AG08396 (cell line): ENCODE measurements at places on chromosomes 2 and 18.

- DNase-seq, result no peak
These were observed 78.2 kb upstream of the CABLES1 start for GRCh38 chr18:23057096-23057495.

- no peak for DNase-seq
These were observed 66.7 kb upstream of the RTN4 start for GRCh38 chr2:55116966-55117365.

DNA sequence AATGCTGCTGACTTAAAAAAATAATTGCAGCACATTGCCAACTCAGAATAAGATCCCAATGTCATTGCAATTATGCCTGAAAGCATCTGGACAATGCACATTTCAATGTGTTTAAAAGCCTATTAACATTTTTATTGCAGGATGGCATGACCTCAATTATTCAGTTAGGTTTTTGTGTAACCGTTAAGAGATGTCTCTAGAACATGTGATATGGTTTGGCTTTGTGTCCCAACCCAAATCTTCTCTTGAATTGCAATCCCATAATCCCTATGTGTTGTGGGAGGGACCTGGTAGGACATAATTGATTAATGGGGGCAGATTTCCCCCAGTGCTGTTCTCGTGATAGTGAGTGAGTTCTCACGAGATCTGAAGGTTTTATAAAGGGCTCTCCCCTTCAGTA, 43.2 kb upstream of the ZC3H15 start:
- DNase-seq, result no peak

DNA sequence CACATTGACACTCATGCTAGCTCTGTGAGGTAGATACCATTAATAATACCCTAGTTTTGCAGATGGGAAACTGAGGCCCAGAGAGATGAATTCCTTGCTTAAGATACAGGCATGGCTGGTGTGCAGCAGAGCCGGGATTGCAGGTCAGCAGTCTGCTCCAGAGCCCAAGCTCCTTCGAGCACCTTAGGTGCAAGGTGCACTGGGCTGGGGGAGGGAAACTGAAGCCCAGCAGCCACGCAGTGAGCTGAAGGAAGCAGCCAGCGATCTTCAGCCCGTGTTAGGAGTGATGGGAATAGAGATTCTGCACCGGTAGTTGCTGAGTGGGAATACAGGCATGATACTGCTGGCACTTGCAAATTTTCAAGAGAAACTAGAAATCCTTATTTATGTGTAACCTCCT, 50.6 kb downstream of the TANC1 start:
- DNase-seq, result no peak

DNA sequence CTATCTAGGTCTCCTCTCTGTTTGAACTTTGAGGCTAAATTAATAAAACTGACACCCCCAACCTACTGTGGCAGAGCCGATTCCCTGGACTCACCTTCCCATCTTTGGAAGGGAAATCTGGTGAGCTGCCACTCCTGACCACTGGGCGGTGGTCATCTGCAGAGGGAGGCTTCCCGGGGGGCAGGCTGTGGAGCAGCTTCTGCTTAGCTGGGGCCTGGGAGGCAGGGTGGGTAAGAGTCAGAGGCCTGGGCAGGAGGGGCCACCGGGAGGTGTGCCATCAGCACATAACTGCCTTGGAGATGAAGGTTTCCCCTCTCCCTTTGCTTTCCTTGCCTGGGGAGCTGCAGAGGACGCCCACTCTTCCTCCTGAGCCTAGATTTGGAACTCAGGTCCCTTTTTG, 2.3 kb upstream of the NPPC start:
- DNase-seq, result peak; percentile 12

GRCh38 chr2:160420711-160421110, 72.9 kb downstream of the RBMS1 start:
- DNase-seq, result no peak

GRCh38 chr2:112474844-112475486, 7.0 kb upstream of the TTL start:
- DNase-seq, result peak; percentile 49

DNA sequence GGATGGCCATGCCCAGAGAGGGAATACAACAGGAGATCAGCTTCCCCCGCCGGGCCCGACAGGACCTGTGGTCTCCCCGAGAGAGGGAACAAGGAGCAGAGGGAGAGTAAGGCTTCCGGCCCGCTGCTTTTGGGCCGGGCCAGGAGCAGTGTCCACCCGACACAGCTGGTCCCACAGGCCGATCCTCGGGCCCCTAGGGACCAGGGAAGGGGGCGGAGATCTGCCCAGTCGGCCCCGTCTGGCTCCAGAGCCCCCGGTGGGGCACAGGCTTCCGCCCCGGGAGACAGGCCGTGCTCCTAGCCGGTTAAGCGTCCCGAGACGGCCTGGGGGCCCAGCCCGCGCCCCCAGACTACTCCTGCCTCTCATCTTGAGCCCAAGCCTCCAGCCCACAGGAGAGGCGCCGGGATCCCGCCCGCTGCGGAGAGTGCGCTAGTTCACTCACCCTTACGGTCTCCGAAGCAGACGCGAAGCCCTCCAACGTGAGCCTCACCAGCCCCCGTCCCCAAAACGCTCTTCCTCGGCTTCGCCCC, at the start of gene MCFD2:
Gene MCFD2 (minus strand): TSS at position 526 of the 530 bp plus-strand sequence. CDS start 6,635 bp downstream, outside the sequence.
- DNase-seq, result peak; percentile 50

- DNase-seq, result no peak
These were observed 54.7 kb downstream of the RTN4 start for GRCh38 chr2:54995553-54995952.

DNA sequence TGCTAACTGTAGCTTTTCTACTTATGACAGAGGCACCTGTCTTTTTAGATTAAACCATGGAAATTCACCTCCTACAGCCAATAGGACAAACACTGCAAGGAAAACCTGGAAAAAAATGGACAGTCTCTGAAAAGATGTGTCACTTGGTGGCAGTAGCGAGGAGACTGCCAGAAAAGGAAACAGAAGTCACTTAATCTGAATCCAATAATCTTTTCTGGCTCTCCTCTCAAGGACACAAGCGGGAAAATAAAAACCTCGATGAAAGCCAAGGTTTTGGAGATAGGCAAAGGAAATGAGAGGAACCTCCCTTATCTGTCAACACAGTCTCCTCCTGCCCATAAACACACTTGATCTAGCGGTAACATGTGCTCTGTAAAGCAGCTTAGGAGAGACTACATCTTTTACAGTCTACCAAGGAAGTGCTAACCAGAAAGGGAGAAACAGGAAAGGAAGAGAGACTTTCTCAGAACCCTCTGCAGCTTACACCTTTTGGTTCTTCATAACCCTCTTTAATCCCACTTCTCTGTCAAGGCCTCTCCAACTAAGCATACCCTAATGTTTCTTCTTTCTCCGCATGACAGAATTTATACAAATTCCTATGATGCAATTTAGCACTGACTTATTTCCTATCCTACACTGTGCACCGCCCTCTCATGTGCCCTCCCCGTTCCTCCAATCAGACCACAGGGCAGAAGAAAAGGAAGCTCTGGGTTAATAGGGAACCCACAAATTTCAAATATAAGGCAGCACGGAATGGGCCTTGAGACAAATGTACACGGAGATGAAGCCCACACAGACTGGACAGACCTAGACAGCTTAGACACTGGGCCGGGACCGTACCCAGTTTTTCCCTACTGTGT, 52.8 kb downstream of the CLASP1 start:
- DNase-seq, result peak; percentile 47

- no peak for DNase-seq
These were observed 37.6 kb upstream of the PMAIP1 start for GRCh38 chr18:59861963-59862819.

GRCh38 chr2:160408959-160409291, 84.7 kb downstream of the RBMS1 start:
- no peak for DNase-seq

- no peak for DNase-seq
These were observed 72.7 kb downstream of the KCNG2 start for GRCh38 chr18:79870301-79871025.

DNA sequence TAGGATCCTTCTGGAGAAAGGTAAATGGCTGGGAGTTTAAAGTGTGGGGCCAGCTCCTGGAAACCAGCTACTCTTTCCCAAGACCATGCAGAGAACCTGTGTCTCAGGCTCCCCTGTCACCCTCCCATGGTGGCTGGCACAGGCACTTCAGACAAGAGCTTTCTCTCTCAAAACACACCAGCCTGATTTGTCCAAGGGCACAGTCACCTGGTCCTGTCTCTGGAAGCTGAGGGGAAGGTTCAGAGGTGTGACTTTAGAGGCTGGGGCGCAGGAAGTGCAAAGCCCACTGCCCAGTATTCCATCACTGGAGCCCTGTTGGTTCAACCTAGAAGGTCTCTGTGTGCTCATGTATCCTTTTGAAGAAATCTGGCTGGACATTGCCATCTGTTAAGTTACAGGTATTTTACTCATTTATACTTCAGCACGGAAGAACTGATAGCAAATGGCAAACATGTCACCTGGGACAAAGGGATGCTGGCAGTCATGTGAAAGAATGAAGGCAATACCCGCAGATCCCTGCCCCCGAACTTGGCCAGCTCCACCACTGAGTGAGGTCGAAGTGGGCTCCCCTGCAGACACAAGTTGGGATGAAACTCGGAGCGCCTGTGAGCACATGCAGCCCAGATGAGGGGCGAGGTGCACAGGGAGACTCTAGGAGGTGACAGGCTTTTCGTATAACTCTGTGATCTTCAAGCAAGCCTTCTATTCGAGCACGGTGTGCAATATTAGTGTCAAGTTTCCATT, 96.9 kb upstream of the MGAT4A start:
- no peak for DNase-seq

- peak; percentile 44 for DNase-seq
These were observed 49.7 kb downstream of the KLHL29 start for GRCh38 chr2:23434721-23435121.

DNA sequence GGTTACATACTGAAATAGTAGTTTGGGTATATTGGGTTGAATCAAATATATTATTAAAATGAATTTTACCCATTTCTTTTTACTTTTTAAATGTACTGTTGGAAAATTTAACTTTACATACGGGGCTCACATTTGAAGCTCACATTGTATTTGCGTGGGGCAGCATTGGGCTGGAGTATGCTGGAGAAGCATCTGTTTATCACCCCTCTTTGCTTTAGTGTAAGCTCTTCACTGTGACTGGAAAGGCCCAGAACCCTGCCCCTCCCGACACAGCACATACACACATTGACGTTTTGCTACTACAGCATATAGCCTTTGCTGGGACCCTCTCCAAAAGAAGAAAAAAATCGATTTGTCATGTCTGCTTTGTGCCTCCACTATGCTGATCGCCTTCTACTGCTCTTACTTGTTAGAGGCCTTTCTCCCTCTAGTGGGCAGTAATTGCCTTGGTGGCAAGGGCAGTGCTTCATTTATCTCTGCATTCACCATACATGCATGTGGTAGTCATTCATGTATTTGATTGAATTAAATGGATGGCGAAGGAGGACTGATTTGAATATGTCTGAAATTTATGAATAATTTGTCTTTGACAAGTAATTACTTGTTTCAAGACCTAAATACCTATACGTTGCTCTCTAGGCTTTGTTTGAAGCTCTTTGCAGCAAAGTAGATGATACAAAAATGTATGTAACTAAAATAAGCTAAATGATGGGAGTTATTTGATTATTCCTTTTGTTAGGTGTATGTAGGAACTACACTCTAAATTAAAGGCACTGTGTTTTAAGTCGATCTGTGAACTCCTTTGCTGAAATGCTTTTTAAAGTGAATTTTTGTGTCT, 37.4 kb downstream of the VAPA start:
- DNase-seq, result peak; percentile 44

GRCh38 chr2:221818616-221819320, 246.7 kb upstream of the EPHA4 start:
- DNase-seq, result no peak

DNA sequence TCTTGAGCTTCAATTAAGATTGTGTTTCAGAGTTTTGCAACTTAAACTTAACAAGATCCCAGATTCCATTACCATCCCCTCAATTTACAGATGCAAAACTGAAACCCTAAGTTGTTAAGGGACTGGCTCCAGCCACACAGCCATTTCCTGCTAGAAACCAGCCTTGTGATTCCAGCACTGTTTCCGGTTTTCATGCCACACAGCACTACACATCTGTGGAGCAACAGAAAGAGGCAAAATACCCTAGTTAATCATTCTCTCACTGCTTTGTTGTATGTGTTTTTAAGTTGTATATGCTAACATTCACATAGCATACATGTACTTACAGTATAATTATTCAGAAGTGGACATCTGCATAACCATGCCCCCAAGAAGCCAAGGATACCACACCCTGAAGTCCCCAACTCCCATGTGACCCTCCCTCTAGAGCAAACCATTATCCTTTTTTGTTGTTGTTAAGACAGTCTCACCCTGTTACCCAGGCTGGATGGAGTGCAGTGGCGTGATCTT, 87.4 kb downstream of the MYO5B start:
- DNase-seq, result no peak

DNA sequence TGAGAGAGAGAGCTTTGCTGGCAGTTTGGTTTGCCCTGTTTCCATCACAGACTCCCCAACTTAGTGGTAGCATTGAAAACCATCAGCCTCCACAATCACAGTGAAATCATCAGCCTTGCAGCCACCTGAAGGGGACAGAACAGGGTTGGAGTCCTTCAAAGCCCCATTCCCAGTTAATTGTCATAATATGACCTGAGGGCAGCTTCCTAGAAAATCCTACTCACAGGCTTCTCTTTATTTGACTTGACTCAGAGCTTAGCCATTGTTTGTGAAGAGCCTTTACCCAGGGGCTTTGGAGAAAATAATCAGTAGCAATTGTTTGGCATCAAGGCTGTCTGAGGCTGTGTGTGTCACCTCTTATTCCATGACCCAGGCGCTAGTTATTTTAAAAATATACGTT, 308.7 kb downstream of the CBLN2 start:
- no peak for DNase-seq

GRCh38 chr18:26741758-26742157, 123.7 kb downstream of the AQP4 start:
- no peak for DNase-seq

DNA sequence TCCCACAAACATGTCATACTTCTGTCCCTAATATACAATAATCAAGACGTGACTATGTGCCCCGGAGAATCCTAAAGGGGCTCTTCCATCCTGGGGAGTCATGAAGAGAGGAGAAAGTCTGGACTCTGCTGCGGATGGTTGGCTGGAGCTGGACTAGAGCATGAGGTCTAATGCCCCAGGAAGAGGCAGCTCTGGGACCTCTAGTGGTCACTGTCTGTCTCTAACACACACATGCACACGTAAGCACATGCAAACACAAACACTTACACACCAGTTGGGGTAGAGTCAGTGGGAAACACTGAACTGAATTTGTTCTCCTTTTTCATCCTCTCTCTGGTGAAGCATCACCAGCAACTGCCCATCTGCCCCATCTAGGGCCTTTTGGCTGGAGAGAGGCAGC, 271.6 kb downstream of the TDRD15 start:
- DNase-seq, result no peak
